Naive thymus-derived CD4-positive, alpha-beta T cell (primary cell): ENCODE measurements at places on chromosomes 6 and 20. TPM values are rescaled to one million over a fixed set of nuclear protein-coding genes. Genes with fewer than 3 reads are reported as not detected.

DNA sequence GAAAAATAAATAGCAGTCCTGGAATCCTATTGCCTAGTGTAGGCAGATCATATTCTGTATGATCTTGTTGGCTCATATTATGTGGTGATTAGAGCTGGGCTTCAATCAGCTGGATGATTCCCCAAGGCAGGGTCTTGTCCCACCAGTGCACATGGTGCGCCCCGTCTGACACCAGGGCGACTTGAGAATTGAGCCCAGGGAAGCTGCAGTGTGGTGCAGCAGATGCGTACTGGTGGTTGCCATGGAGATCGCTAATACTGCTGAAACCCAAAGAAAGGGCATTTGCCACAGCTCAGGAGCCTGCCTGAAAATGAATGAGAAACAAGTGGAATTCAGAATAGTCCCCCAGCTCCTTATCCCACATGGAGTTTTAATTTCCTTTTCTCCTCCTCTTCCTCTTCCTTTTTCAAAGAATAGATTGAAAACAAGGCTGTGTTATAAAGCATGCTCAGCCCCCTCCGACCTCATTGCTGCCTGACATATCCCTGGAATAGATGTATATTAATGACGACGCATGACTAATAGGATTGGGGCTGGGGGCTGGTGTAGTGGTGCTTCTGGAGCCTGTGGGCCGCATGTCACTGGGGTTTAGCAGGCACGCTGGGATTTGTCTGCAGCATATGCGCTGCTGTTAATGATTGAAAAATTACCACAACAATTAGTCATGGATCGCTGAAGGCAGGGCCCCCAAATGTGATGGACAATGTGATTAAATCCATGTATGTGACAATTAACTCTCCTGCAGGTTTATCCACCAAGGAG is 210.5 kb downstream of the FARS2 start:
- no peaks in the 10 kb centered on the region for H3K27me3 ChIP-seq
- no peak overlapping the region for H3K4me3 ChIP-seq
- DNase-seq: no peak
- no peaks in the 10 kb centered on the region for H3K4me1 ChIP-seq
- H3K27ac ChIP-seq: no peak overlapping the region

GRCh38 chr20:21229163-21229562 is 74.0 kb upstream of the XRN2 start:
- H3K27me3 ChIP-seq: no peaks in the 10 kb centered on the region
- DNase-seq: no peak
- no peaks in the 10 kb centered on the region for H3K36me3 ChIP-seq
- no peaks in the 10 kb centered on the region for H3K4me1 ChIP-seq
- no peak overlapping the region for H3K4me3 ChIP-seq
- no peak overlapping the region for H3K27ac ChIP-seq

DNA sequence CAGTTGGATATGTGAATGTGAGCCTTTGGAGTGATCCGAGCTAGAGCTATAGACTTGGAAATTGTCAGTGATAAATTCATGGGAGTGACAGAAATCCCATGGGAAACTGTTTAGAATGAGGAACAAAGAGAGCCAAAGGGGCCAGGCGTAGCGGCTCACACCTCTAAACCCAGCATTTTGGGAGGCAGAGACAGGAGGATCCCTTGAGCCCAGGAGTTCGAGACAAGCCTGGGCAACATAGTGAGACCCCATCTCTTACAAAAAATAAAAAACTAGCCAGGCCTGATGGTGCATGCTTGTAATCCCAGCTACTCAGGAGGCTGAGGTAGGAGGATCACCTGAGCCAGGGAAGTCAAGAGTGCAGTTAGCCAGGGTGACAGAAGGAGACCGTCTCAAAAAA is 39.3 kb upstream of the SOX4 start:
- H3K27me3 ChIP-seq: no peaks in the 10 kb centered on the region
- no peaks in the 10 kb centered on the region for H3K4me1 ChIP-seq
- H3K4me3 ChIP-seq: no peak overlapping the region
- DNase-seq: no peak
- no peak overlapping the region for H3K27ac ChIP-seq
- no peaks in the 10 kb centered on the region for H3K36me3 ChIP-seq

NRSN1 gene
- total RNA-seq: not detected

KCNQ5 gene
- total RNA-seq: 10.6 TPM

ALDH5A1 gene
- 7.2 TPM for total RNA-seq

- no peak for DNase-seq
- no peak overlapping the region for H3K27ac ChIP-seq
- H3K36me3 ChIP-seq: no peaks in the 10 kb centered on the region
- H3K4me3 ChIP-seq: no peak overlapping the region
- peaks cover 7% of the 10 kb centered on the region for H3K4me1 ChIP-seq
- H3K27me3 ChIP-seq: peaks cover 4% of the 10 kb centered on the region
These were observed 1.2 kb upstream of the GJA1 start for GRCh38 chr6:121434037-121434770.

GRCh38 chr20:17735959-17736621 is 36.3 kb downstream of the BANF2 start:
- no peaks in the 10 kb centered on the region for H3K27me3 ChIP-seq
- no peaks in the 10 kb centered on the region for H3K4me1 ChIP-seq
- no peak overlapping the region for H3K27ac ChIP-seq
